ENCODE measurements at places on chromosomes 3 and 15.

GRCh38 chr3:2847062-2847841, 262.9 kb downstream of the IL5RA start:
- no peak for DNase-seq

GRCh38 chr3:126083511-126083912, 412 bp downstream of the SLC41A3 start:
- DNase-seq: no peak

GRCh38 chr3:172085557-172085895, 46.1 kb downstream of the FNDC3B start:
- no peak for DNase-seq

DNA sequence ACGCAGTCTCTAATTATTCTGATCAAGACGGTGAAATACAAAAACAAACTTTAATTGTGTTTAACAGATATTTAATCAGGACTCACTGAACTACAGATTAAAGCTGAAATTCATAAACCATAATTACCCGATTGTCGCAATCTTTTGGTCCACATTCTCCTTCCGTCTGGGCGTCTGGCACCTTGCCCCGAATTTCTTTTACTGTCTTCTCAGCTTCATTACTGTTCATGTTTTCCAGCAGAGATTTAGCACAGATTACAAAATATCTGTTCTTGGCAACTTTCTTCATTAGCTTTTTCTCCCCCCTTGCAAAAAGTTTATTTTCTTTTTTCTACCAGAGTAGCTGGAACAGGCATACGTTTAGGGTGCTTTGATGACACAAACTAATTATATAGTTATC, 271.4 kb downstream of the TIGIT start:
- DNase-seq: no peak

GRCh38 chr15:74873756-74874424, 725 bp upstream of the SCAMP2 start:
- no peak for DNase-seq

DNA sequence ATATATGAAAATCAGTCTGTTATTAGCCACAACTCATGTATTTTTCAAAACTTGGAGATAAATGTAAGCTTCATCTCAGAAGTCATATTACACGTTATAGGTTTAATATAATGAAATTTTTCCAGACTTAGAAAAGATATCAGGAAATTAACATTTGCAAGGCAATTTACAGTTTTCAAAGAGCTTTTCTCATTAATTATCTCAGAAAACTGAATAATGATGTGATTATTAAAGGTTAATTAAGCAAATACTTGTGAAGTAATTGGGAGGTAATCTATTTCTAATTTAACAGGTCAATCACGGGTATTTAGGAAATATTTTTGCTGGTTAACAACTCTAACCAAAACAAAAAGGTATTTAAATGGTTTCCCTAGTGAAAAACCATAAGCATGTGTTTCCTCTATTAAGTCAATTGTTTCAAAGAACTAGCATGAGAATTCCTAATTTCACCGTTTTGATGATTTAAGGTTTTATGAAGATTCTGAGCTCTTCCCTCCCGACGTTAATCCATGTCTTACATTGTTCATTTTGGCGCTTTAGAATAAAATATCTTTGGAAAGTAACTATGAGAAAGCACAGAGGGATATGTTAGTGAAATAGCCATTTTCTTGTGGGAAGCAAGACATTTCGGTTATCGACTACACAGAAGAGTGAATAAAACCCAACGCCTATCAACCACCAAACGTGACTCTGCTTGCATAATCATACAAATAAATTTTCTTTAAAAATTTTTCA, 1.5 kb upstream of the NEO1 start:
- no peak for DNase-seq
